ENCODE measurements at places on chromosomes 2 and 18.

DNA sequence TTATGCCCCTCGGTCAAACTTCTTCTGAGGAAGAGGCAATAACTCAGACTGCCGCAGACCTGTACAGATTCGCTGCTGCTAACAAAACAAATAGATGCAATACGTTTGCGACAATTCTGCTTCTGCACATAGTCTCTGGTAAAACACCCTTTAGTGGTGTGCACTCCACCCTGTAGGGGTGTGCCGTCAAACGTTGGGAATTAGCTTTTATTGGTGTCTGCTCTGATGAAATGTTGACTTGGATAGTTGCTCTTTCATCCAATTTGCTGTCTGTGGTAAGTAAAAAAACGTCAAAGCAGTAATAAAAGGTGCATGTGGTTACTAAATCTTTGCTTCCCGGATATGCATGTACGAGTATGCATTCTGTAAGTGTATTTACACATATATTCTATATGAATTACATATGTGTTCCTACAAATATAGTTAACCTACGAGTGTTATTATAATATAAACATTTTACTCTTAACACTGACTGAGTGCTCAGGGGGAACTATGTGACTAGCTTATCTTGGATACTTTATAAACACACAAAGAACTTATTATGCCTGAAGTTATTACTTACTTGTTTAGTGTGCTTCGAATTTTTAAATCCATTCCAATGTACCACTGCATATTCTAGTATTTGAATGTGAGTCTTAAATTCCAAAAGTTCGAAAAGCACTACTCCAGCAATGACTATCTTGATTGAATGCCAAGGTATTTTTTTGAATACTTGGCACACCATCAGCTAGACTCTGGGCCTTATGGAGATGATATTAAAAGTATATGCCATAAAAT lies 610.2 kb downstream of the ZEB2 start:
- no peak for DNase-seq

DNA sequence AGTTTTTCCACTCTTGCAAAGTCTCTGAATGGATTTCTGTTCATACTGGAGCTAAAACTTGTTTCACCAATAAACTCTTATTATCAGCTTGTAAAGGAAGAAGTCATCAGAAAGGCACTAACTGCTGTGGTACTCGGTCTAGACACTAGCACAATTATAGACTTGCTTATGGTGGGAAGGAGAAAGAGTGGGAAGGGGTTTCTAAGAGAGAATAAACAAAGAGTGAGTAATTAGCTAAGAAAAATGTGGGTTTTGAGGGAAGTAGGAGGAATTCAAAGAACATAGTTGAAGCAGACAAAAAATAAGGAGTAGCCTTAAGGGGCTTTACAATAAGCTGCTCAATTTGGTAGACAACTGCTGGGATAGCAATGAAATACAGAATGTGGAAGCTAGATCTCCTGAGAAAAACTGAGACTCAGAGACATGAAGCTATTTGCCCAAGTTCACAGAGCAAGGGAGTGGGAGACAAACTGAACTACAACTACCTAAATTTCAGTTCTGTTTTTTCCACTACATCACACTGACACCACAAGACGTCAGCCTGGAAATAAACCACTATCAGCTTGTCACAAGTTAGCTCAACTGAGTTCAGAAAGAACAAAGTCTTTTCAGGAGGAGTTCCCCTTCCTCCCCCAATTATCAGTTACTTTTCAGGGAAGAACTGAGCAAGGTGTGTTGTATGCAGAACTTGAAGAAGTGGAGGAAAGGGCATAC lies 59.7 kb downstream of the MAP4K3 start:
- DNase-seq: peak; percentile 9

DNA sequence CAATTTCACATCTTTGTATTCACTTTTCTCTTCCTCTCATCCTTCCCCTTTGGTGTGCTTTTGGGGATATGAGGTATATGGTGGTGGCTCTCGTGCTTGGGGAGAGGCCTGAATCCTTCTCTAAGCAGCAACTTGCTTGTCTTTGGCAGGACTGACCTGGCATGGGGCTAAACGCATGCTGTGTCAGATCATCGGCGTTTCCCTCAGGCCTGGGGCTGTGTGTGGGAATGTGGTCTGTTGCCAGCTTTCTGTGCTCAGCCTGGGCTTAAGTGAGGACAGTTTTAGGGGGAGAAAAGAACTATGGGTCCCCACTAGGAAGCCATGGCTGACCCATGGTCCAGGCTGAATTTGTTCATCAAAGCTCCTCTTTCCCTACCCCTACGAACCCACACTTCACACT lies 60.7 kb downstream of the TET3 start:
- no peak for DNase-seq

DNA sequence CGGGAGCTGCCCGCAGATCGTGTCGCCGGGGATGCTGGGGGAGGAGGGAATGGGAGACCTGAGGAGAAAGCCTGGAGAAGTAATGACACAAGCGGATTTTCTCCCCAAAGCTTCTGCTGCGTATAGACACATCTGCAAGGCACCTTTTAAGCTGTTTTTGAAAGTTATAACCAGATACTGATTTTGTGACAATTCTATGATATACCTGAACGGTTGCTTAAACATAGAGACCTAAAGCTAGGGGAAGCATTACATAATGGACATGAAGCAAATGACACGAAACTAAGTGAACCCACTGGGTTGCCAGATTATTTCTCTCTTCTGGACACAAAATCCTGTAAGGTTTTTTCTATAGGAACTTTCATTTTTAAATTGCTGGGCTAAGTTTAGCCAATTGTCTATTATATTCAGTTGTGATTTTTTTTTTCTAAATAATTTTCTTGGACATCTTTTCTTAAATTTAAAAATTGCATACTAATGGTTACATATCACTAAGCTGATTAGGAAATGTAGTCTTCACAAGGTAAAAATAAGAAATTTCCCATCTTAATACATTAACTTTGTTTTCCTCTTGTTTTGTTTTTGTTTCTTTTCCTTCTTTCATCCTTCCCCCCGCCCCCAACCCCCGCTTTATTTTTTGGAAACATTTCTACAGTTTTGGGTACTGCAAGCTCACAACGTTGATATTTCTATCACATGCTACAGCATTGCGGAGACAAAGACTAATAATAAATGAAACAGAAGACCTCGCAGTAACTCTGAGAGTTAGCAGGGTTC lies 1.3 kb downstream of the OSBPL6 start:
- DNase-seq: no peak

DNA sequence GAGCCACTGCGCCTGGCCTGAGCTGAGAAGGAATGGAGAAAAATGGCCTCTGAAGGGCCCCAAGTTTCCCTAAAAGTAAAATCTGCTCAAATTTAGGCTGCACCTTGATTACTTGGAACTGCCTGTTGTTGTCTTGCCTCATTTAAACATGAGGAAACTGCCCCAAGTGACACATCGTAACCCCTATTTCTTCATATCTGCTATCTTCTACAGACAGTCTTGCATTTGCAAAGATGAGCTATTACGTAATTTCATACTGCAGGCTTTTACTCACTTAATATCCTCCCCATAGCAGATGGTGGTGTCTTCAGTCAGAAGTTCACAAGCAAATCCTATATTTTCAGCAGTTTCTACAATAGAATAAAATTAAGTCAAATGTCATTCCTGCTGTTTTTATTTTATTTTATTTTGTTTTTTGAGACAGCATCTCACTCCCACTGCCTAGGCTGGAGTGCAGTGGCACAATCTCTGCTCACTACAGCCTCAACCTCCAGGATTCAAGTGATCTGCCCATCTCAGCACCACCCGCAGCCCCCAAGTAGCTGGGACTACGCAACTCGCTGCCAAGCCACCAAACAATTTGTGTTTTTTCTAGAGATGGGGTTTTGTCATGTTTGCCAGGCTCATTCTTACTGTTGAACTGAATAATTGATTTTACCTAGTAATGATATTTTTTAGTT lies 45.3 kb upstream of the NARS1 start:
- DNase-seq: peak; percentile 6

DNA sequence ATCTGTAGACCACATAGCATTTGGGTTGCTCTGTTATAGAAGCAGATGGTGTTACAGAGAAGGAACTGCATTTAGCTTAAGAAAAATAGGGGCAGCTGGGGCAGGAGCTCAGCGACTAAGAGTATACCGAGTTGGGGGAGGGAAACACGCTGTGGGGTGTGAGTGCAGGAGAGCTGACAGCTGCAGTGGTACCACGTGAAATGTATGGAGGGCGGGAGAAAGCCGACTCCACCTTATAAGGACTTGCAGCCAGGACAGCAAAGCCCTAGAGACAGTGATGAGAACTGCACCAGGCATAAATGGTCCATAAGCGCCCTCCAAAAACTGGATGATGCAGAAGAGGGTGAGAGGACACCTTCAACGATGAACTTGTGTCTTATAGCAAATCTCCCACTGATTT lies 237.6 kb downstream of the PRKCE start:
- DNase-seq: no peak

GRCh38 chr2:147847746-147848391 lies 3.0 kb downstream of the ACVR2A start:
- DNase-seq: no peak

DNA sequence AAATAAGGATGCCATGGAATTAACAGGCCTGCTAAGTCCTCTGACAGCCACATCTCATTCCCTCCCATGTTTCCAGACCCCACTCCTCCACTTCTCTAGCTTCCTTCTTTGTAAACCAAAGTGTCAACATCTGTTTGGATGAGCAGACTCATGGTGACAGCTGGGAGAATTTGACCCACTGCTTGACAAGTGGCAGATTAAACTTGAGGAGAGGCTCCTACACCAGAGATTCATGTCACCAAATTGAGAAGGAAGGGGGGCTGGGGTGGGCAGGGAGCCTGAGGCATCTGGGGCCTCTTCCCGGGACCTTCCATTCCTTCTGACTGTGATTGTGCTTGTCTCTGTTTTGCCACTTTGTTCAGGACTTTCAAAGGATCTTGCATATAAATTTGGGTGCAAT lies 41.0 kb upstream of the IGFBP5 start:
- no peak for DNase-seq

- DNase-seq: no peak
Observed at GRCh38 chr2:216859944-216860343, at the start of gene TNP1. Gene TNP1, minus strand, starts transcription at chr2:216860064. Its CDS starts 30 bp downstream, at chr2:216860034.

DNA sequence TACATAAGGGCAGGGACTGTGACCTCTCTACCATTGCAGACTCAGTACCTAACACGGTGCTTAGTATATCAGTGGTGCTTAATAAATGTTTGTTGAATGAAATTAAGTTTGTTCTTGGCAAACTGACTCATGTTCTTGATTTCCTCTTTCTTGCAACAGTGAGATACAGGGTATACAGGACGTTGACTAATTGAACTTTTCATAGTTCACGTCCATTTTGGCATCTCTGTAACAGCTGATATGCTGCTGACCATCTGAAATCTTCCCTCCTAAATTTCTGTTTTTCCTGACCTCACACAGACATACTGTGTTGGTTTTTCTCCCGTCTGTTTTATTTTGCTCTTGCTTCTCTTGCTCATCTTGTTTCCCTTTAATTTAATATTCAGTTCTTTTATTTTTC lies 44.2 kb downstream of the LHCGR start:
- no peak for DNase-seq

DNA sequence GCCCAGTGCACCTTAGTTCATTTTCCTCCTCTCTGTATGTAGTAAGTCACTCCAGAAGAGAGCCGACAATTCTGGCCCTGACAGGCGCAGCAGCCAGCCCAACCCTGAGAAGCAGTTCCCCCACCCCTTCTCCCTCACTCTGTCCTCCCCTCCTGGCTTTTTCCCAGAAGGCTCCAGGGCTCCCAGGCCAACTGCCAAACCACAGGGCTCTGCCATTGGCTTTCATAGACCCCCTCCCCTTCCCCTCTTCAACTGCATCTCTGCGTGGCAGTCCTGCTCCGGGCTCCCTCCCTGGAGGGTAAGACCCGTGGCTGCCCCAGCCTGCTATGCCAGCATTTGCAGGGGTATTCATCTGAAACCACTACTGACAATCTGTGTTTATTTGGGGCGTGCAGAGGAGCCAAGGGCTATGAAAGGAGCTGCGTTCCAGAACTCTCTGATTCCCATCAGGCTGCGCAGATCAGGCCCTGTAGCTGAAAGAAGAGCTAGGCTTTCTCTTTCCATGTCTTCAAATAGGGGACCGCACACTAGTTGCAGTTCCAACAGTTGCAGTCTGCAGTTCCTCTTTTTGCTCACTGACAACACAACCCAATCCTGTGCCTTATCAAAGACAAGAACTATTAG lies 388.6 kb upstream of the TNP1 start:
- no peak for DNase-seq

DNA sequence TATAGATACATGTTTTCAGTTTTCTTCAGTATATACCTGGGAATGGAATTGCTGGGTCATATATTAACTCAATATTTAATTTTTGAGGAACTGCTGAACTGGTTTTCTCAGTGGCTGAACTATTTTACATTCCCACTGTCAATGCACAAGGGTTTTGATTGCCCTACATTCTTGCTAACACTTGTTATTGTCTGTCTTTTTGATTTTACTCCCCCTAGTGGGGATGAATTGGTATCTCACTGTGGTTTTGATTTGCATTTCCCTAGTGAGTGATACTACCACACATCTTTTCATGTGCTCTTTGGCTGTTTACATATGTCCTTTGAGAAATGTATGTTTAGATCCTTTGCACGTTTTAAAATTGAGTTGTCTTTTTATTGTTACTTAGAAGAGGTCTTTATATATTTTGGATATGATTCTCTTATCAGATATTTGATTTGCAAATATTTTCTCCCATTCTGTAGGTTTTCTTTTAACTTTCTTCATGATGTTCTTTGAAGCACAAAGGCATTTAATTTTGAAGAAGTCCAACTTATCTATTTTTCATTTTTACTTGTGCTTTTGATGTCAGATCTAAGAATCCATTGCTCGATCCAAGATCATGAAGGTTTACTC lies 36.2 kb downstream of the ASB1 start:
- DNase-seq: peak; percentile 68

GRCh38 chr18:49730951-49731391 lies 82.4 kb downstream of the ACAA2 start:
- DNase-seq: no peak

- DNase-seq: no peak
Observed at GRCh38 chr18:44781886-44782285, 101.2 kb downstream of the SETBP1 start.

Data from activated CD4-positive, alpha-beta T cell treated with anti-CD3 and anti-CD28 coated beads, Interleukin-2, amount 50 U/mL, for 16 hours (primary cell).